Fibroblast of villous mesenchyme (primary cell): ENCODE measurements at places on chromosomes 2 and 18.

- DNase-seq = no peak
Measured at GRCh38 chr2:217014328-217015105, 154.7 kb upstream of the TNP1 start.

DNA sequence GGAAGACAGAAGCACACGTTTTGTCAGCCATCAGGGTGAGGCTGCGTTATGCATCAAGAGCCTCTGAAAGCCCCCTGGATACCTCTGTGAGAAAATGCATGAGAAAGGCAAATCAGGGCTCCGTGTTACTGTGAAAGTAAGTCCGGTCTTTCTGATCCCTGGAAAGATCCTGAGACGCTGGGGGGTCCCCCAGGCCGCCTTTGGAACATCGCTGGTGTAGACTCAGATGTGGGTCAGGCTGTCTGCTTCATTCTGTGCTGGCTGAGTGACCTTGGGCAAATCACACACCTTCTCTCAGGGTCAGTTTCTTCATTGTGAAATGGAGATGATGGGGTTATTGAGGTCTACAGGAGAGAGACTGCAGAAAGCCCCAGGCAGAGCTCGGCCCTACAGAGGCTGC is 42.0 kb upstream of the HS6ST1 start:
- no peak for DNase-seq

GRCh38 chr2:75140288-75140687 is 59.0 kb downstream of the TACR1 start:
- no peak for DNase-seq

DNA sequence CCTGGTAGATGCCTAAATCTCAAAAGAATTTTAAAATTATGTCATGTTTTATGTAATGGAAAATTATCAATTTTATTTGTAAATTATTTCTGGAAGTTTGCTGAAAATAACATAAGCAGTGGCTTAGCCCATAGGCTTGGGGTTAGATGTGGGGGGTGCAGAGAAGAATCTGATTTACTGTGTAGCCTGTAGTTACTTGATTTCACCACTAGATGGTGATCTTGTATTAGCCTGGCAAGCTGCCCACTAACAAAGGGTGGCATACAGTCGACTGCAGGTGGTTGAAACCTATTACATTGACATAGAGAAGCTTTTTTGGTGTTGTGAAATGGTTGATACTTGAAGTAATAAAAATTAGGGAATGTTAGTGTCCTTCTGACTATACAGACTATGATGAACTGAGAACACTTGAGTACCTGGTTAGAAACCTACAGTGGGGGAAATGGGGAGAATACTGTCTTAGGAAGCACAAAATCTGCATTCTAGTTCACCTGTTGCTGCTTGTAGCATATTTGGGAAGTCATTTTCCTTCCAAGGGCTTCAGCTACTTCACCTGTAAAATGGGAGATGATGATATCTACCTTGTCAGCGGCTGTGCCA is 191.0 kb upstream of the LHCGR start:
- DNase-seq = peak; percentile 43

DNA sequence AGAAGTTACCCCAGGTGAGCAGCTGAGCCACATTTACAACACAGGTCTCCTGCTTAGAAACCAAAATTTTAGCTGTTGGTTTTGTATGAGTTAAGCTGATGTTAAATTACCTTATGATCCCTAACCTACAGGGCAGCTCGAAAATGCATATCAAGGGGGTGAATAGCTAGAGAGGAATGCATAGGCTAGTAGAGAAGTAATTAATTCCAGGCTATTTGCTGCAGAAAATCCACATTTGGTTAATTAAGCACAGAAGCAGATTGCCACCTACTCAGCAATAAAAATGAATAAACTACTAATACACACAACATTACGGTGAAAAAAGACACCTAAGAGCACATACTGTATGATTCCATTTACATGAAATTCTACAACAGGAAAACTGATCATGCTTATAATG is 91.4 kb downstream of the OSBPL1A start:
- DNase-seq = no peak

GRCh38 chr2:209990838-209991237 is 11.6 kb upstream of the RPE start:
- no peak for DNase-seq

- DNase-seq = peak; percentile 47
Measured at GRCh38 chr2:150450765-150451164, 36.7 kb downstream of the RND3 start.
